GM13976 (cell line): ENCODE measurements at places on chromosomes 3 and 15.
A peak's percentile ranks its signal among the peaks of the same experiment; 100 is the strongest.

DNA sequence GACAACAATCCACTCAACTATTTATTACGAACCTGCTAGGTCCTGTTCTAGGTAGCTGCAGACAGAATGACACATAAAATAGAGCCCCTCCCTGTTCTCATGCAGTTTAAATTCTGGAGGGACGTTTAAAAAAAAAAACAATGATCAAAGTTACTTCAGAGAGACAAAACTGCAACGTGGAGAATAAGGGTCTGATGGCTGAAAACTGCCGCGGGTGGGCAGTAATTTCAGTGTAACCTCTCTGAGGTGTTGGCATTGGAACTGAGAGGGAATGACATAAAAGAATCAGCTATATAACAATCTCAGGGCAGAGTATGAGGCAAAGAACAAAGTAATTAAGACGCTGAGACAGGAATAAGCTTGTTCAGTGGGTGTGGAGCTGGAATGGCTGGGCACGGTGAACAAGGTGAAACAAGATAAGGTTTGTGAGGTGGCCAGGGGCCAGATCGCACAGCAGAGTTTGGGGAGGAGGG lies 19.5 kb downstream of the TBL1XR1 start:
- no peak for DNase-seq

DNA sequence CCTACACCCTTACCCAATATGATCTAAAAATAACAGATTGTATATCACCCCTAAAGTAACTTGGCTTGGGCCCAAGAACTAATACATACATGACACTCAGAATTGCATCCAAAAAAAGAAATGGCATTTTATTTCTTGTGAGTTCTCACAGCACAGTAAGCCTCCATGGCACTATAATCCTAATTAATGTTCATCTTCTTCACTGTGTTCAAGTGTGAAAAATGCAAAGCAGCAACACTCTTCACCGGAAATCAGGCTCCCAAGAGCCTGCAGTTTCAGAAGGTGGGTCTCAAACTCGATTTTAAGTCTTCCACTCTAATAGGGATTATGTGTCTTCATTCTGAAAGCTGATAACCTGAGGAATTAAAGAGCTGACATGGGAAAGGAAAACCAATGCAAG lies 142.8 kb upstream of the TSC22D2 start:
- no peak for DNase-seq

- no peak for DNase-seq
Measured at GRCh38 chr15:88022716-88023115, 233.8 kb downstream of the NTRK3 start.

- DNase-seq: no peak
Measured at GRCh38 chr3:2655229-2655701, 454.9 kb downstream of the IL5RA start.

DNA sequence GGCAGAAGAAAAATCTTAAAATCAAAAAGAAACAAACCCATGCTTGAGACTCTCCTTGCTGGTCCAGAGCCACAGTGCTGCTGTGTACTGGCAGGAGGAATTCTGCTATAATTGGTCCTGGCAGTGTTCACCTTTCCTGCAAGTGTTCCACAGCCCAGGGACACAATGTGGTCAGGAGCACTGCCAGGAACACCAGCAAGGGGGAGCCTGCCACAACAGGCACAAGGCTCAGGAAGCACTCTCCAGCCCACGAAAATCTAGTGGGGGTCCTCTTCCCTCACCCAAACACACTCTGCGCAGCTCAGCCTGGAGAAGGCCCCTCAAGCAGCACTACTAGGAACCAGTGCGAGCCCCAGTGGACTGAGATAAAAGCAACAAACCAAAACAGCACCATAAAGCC lies 92.9 kb downstream of the UBE3A start:
- no peak for DNase-seq

- DNase-seq: no peak
Measured at GRCh38 chr3:58148049-58148448, 62.7 kb downstream of the DNASE1L3 start.

DNA sequence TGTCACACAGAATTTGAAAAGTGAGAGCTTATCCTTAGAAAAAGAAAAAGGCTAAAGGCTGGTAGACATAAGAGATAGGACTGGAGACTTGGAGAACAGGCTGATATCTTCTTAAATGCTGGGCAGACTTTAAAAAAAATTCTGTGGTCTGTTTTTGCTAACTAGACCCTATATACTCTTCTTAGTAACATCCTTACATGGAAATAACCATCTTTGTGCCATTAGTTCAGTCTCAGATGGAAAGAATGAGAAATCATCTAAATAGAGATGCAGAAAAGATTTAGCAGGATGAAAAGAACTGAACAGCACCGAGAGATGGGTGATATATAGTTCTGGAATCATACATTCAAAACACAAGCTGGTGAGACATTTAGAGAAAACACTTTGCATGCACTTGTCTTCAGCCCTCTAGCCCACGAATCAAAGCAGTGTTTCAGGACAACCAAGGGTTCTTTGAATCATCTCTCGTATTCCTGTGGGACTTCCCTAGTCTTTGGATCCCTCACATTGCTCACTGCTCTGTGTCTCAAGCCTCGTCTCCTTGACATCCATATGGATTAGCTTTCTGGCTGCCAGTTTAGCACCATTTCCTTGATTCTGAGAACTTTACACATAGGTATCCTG lies 93.0 kb upstream of the LYSMD4 start:
- DNase-seq: no peak

DNA sequence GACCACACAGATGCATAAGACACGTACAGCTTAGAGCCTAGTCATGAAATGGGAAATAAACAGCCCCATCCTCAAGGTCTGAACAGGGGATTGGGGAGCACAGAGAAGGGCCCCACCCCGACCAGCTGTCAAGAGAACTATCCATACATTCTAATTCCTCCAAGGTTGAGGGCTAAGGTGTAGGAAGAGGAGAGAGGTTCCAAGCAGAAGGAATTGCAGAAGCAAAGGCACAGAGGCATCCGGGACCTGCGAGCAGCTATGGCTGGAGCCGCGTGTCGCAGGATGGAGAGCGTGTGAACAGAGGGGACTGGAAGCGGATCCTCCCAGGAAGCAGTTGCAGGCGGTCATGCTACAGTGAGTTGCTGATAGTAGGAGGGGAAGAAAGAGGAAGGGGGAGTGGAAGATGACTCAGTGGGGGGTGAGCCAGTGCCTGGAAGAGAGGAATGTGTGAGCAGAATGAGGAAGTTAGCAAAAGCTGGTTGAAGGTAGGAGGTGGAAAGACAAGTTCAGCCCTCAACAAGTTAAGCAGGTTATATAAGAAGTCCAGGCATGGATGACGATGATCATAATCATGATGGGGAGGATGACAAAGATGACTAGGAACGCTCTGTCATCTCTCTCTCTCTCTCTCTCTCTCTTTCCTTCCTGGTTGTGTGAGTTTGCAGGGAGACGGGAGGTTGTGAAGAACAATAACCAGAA lies 89.7 kb downstream of the LIPC start:
- peak; percentile 51 for DNase-seq

DNA sequence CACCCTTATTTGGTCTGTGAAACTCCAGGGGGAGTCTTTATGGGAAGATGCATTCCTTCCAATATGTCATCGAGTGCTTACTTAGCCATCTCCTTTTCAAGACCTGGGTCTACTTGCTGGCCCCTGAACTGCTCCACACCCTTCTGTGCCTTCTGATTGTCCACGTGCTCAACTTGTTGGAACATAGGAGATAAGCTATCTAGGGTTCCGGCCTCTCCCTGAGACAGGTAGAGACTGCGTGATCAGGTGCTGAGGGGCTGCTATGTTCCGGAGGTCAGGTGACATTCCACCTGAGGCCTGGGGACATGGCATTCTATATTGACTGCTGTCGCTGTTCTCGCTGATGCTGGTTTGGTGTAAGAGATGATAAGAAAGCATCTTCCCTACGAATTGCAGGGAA lies 65.6 kb downstream of the ATP1B3 start:
- DNase-seq: no peak

DNA sequence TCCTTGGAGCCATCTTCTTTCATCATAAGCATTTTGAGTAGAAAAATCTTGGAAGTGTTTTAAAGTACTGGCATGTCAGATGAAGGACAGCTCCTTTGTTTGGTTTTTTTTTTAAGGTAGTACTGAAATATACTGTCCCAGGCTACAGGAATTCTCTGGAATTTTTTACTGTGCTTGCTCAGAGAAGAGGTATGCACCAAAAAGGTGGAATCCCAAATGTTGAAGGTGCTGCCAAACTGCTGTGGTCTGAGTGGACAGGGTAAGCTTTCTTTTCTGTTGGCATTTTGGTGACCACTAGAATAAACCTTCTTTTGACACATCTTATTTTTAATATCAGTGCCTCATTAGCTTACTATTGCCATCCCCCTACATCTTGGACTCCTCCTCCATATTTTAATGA lies 7.2 kb downstream of the GNL3 start:
- no peak for DNase-seq

DNA sequence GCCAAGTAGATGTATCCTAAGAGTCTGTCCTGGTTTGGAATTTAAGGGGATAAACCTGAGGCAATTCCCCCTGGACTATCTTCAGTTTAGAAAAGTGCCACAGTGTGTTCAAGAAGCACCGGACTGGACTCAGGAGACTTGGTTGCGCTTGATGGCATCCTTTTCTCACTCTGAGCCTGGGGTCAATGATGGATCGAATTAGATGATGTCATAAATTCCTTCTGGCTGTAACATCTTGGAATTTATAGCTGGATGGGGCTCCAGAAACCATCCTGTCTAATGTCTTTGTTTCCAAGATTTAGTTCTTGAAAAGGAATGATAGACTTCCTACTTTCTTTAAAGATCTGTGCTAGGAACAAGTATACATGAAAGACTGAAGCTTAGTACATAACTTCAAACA lies 280.6 kb downstream of the LPP start:
- DNase-seq: no peak

DNA sequence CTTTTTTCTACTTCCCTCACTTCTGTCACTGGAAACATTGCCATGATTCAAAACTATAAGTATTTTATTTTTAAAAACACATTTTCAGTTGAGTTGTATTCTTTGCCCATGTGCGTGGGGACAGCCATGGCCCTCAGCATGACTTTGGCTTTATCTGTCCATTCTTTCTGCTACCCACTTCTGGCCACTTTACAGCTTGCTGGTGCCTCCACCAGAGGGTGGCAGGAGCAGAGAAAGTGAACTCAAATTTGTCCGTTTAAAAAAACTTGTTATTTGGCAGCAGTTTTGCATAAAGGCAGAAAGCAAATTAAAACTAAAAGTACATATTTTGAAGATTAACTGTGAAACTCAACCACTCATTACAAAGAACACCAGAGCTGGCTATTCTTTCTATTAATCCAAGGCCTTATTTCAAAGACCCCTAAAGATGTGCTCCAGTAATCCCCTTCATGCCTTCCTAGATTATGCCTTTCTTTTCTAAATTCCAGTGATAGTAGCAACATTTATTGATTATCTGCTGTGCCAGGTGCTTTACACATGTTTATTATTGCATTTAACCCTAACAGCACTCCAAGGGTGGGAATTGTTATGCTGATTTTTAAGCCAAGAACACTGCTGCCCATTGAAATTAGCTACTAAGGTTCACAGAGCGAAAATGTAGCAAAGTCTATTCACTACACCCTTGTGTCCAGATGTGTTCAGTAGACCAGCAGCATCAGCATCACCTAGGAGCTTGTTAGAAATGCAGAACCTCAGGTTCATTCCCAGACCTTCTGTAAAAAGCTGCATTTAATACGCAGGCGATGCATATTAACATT lies 134.8 kb downstream of the THRB start:
- DNase-seq: no peak

DNA sequence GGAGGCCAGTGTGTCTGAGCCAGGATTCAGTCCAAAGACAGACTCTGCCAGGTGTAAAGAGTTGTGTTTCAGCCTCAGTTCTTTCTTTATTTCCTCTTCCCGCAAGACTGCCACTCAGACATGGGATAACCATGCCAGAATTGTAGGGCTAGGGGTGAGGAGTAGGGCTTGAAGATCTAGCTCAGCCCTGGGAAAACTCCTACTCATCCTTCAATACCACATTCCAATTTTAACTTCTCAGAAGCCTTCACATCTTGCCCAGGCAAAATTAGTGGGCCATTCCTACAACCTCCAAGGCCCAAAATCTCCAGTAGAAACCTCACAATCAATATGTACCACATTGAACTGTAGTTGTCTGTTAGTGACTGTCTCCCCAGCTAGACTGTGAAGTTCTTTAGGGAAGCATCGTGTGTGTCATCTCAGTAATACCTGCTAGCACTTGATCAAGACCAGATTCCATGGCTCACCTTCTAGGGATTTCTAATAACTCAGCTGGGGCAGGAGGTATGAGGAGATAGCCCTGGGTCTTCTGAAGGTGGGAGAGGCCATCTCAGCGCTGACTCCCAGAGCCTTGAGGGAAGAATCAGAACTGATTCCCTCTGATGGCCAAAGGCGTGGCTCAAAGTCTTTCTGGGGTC lies 19.7 kb downstream of the HRH1 start:
- no peak for DNase-seq

GRCh38 chr3:51886447-51886846 lies 11.0 kb upstream of the IQCF5 start:
- no peak for DNase-seq
